ENCODE measurements at places on chromosomes 7 and 10. TPM values are rescaled to one million over a fixed set of nuclear protein-coding genes. Genes with fewer than 3 reads are reported as not detected.

DNA sequence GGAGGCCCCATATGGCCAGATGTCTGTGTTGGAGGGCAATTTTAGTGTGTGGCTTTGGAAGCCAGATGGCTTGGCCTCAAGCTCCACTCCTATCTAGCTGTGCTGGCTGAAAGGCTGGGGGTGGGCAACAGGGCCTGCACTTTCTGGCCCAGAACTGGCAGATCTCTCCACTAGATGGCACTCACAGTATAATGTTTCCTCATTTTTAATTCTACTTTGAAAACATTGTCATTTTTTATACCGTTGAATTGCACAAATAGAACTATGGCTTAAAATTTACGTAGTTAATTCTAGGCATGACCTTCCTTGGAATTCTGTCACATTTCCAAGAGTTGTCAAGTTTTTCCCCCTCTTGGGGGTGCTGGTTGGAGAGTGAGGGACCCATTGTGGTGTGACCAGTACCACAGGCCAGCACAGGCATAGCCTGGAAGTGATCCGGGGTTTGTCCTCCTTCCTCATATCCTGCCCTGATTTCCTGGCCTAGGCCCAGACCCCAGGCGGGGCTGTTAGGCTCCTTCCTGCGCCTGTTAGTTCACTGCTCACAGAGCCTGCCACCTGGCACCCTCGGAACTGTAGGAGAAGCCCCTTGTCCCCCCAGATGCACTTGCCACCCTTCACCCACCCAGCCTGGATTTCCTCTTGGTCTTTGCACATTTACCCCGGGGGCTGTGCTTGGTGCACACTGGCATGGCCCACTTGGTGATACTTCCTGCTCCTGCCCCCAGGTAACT lies 52.8 kb downstream of the ARHGAP22 start:
- DNase-seq: peak; percentile 53

DNA sequence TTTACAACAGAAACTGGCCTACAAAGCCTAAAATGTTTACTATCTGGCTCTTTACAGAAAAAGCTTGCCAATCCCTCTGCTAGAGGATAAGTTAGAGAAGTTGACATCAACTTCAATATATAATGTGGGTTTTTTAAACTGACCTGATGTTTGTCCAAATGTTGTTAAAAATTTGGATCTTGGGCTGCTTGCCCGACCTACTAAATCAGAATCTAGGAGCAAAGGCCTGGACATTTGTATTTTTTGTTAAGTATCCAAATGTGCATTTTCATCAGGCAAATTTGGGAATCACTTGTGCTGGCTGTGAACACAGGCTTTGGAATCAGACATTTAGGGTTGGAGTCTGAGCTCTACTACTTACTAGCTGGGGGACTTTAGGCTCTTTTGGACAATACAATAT lies 252.7 kb upstream of the CSTF2T start:
- DNase-seq: no peak

DNA sequence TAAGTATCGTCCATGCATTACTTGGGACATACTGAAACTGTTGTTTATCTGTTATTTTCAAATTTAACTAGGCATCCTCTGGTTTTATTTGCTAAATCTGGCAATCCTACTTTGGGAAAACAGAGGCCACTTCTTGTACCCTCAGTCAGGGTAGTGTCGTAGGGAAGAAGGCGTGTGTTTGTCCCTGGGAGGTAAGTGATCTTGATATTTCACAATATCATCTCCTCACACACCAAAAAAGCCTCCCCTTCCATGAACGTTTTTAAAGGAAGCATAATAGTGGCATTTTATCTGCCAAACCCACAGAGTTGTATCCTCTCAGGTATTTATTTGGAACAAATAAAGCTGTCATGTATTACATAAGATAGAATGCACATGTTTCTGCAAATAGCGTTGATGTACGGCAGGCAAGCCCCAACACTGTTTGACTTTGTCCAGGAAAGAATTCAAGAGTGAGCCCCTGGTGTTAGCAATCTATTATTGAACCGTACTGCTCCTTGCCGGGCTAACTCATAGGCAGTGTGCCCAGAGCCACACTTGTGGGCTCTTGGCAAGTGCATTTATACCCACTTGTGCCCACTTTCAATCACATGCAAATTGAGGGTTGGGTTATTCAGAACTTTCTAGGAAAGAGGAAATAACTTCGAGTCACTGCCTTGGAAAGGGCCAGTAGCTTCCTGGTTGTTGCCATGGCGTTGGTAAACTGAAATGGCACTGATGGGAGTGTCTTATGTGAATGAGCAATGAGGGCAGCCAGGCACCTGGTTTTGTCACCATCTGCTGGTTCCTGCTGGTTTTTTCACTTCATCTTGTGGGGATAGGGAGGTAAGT lies 266.0 kb downstream of the USP6NL start:
- peak; percentile 9 for DNase-seq

DNA sequence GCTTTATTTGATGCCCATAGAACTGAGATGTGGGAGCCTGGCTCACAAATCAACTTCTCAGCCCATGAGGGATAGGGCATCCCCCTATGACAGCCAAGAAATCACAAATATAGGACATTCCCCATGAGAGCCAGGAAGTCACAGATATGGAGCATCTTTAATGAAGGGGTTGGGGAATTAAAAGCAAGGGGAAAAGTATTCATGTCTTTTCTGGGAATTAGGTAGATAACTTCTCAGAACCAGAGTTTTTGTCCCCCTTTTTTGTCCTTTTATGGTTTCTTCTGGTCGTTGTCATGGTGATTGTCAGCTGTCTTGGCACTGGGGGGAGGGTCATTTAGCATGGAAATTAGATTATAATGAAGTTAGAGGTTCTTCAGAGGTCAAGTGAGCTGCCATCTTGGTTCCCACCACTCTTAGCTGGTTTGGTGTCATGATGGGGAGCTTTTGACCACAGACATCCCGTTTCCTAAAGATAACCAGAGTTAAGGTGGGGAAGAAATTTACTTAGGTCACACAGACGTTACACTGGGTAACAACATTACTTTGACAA lies 56.9 kb downstream of the NOD1 start:
- DNase-seq: no peak

DNA sequence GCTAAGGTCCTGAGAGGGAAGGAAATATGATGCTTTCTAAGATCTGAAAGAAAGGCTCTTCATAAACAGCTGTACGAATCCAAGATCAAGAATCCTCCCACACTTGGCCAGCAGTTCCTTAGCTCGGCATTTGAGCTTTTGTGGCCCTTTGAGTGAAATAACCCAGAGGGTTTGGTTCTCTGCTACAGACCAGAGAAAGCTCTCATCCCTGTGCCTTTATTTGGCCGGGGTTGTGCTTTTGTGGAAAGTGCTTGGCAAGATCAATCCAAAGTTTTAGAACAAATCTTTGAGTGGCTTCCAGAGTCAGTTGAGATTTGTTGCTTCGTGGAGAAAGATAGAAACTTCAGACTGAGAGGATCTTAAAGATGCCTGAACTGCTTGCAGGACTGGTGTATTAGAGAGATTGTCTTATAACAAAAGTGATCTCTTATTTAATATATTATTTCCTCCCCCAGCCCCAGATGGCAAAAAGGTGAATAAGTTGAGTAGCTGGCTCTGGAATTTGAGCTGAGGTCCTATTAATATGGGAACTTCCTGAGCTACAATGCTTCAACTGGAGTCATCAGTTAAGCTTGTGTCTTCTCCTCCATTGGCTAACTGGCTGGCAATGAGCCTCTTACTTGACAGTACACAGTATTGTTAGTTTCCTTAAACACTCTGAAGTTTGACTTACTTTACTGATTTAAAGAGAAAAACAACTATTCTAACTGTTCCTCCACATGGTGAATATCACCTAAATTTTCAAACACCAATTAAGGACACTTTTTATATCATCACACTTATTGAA lies 687.3 kb downstream of the MAGI2 start:
- DNase-seq: no peak

- no peak for DNase-seq
These were observed 86.3 kb upstream of the NANOS1 start for GRCh38 chr10:118943253-118943652.

DNA sequence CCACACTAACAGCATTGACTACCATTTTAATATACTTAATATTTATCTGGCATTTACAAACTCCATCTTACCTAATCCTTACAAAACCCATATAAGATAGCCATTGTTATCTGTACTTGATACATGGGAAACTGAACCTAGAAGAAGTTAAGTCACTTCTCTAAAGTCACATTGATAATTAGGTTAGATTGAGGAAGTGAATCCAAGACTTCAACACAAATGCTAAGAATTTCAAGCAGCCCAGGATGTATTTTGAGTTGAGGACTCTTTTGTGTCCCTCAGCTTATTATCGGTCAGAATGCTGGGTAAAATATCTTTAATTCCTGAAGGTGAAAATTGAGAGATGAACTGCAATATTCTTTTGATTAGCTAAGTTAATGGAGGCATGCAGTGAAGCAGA lies 465.5 kb downstream of the PHTF2 start:
- no peak for DNase-seq

DNA sequence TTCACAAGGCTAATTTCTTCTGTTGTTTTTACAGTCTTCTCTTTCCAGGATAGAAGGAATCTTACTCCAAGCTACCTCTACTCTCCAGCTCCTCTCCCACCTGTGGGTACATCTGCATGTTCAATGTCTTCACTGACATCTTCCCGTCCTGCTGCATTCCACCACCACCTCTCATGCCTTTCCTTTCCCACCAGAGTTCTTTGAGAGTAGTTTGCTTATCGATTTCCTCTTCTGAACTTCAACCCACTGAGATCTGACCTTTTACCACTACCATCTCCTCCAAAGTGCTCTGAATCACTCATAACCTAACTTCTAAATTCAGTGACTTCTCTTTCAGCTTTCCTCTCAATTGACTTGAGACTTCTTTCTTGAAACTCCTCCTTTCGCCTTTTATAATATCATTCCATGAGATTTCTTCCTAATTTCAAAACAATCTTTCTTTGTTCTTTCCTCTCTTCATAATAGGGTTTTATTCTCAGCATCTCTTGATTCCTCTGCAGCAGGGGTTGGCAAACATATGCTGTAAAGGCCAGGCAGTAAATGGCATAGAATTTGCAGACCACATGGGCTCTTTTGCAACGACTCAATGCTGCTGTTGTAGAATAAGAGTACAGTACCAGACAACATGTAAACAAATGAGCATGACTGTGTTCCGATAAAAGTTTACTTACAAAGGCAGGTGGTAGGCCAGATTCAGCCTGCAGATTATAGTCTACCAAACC lies 22.1 kb downstream of the ACSL5 start:
- DNase-seq: no peak

DNA sequence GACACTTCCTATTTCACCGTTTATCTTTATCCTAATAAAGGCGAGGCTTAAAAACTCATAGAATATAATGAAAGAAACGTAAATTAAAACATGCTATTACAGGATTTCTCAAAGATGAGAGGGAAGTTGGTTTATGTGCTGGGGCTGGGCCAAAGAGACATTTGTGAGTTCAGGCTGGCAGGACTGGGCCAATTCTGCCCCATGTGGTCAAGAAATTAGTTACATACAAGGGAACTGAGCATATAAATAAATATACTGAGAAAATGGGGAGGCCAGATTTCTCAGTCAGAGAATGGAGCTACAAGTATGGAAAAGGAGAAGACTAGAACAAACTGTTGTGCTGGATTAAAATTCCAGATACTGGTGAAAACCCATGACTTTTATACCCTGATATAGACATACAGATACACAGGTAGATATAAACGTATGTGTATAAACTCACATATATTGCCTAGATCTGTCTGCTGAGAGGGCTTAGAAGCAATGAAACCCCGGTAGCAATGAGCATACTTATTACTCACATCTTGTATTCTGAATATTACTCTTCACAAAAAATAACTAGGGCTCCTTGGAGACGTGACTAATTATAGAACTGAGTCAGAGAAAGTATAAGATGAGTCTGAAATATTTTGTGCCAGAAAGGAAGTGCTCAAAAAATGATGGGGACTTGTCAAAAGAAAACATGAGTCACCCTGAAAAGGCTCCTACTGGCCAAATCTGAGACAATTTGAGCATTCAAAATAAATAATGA lies 155.7 kb upstream of the FGFR2 start:
- DNase-seq: peak; percentile 63

GRCh38 chr10:112083472-112083871 lies 100.1 kb downstream of the GPAM start:
- no peak for DNase-seq

GRCh38 chr10:121244818-121245217 lies 353.4 kb downstream of the FGFR2 start:
- DNase-seq: peak; percentile 95

GRCh38 chr7:156881679-156882078 lies 11.3 kb downstream of the LMBR1 start:
- no peak for DNase-seq

GRCh38 chr10:3106928-3107425 lies 39.6 kb downstream of the PFKP start:
- DNase-seq: no peak

DNA sequence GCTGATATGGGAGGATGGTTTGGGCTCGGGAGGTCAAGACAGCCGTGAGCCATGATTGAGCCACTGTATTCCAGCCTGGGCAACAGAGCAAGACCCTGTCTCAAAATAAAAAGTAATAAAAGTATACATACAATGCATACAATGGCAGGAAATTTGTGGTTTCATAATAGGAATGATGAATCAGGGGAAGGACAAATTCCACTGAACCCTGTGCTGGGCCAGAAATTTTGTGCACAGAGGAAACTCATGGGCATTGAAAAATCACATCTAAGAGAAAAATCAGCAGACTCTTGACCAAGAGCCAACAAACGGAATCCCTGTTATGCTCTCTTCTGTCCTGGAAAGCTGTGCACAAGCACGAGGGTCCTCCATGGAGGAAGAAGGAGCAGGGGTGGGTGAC lies 35.1 kb downstream of the SEM1 start:
- DNase-seq: no peak

GRCh38 chr7:51274001-51274400 lies 42.6 kb downstream of the COBL start:
- no peak for DNase-seq

DNA sequence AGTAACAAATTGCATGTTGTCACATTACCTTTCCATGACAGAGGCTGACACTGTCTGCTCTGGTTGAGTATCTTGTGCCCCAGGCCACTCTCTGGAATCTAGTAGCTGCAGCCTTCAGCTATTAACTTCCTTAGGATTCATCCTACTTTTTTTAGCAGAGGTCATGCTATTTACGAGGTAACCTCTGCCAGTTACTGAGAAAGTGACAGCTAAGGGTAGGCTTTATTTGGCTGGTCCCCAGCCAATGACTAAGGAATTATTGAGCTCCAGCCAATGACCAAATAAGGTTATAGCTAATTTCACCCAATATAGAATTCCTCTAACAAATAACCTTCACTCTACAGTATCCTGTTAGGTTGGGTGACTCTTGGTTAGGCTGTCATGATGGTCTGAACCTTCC lies 1361.7 kb downstream of the XPNPEP1 start:
- no peak for DNase-seq

Gene ANKRD1
- total RNA-seq: not detected

Gene SLC39A12
- not detected for total RNA-seq

Gene INSYN2A
- not detected for total RNA-seq

Gene PPP1R3C
- total RNA-seq: 2.1 TPM

Gene VSTM2A
- total RNA-seq: not detected

All from A673 (cell line).